ENCODE measurements at places on chromosomes 5 and 9.
A peak's percentile ranks its signal among the peaks of the same experiment; 100 is the strongest.

DNA sequence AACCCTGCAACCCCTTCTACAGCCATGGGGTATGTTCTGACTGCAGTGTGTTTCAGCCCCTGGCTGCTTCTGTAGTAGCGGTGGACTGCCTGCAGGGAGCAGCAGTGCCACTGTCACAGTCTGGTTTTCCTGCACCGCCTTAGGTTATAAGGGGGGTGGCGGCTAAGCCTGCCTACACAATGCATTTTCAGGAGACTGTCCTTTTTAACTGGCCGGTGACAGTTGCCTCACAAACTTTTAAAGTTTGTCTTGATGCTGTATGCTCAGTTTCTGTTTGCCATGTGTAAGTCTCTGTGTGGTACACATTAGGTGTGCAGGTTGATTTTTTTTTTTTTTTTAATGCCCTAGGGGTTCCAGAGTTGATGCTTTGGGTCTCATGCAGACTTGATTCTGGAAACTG, 53.0 kb downstream of the NUP214 start:
- DNase-seq, result peak; percentile 66

DNA sequence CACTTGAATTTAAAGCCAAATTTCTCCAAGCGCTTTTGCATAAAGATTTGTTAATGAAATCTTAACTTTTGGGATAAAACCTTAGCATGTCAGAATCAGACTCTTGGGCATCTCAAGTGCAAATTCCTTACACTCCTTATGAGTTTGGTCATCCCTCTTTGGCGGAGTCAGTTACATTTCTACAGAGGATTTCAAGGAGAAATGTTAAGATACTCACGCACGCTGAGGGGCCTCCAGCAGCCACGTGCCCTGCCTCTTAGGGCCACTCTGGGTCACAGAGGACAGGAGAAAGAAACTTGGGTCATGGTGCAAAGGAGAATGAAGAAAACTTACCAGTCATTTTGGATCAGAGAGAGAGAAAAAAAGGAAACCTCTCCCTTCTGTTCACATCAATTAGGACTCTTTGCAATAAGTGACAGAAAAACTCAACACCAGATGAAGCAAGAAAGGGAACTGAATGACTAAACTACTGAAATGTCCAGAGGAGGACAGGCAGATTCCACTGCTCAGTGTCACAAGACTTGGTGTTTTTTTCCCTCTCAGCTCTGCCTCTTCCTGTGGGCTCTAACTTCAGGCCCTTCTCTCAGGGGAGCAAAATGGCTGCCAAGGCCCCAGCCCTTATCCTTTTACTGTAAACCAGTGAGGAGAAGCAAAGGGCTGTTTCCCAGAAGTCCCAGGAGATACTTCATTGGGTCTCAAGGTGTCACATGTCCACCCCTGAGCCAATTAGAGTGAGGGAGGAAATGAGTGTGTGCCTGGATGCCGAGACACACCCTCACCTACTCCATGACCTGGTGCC, 63.3 kb upstream of the NFIL3 start:
- peak; percentile 32 for DNase-seq

DNA sequence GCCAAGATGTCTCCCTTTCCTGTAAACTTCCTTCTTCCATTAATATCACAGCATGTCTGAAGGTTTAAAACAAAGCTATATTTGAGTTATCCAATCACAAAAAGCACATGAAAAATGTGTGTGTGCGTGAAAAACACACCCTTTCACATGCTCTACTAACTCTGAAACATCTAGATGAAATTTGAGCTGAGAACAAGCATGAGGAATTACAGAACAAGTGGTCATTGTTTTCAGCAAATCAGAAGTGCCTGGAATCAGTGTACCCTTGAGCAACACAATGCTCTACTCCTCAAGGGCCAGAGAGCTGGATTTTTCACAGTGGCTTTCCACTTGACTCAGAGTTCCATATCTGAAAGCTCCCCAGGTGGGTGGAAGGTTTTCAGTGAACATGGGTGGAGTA, 255.9 kb downstream of the PSAT1 start:
- DNase-seq, result no peak

GRCh38 chr9:112403614-112404201, 23.8 kb downstream of the HSDL2 start:
- no peak for DNase-seq
